DMS53 (cell line): ENCODE measurements at places on chromosomes 3 and 15.

DNA sequence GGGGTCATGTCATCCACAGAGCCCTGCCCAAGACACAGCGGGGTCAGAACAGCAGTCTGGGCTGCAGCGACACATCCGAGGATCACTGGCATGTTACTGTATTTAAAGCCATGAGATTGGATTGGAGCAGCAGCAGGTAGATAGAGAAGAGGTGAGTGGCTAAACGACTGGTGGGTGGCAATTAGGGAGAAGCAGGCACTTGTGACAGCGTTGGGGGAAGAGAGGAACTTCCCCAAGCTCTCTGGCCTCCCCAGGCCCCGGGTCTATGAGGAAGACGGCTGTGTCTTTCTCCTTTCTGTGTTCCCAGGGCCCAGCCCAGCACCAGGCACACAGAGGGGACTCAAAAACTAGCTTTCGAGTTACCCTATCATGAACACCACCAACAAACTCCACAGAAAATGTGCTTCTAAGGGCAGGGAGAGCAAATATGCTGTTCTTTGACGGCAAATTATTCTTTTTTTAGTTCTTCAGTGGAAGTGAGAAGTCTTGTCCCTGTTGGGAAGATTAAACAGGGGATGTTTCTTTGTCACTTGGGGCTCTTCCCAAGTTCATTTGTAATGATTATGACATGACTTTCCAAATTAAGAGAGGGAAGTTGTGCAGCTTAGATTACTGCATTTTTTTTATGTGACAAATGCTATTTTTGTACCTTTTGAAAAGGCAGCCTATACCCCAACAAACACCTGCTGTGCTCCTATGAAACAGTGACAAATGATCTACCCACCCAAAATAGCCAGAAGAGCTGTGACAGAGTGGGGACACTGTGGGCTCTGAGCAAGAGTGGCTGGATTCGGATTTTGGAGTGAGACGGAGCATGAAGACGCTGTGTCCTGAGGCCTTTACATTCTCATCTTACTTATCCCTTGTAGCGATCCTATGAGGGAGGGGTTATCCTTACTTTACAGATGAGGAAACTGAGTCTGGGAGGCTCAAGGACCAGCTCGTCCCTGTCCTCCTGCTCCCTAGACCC lies 7.2 kb upstream of the SYNM start:
- DNase-seq: no peak

DNA sequence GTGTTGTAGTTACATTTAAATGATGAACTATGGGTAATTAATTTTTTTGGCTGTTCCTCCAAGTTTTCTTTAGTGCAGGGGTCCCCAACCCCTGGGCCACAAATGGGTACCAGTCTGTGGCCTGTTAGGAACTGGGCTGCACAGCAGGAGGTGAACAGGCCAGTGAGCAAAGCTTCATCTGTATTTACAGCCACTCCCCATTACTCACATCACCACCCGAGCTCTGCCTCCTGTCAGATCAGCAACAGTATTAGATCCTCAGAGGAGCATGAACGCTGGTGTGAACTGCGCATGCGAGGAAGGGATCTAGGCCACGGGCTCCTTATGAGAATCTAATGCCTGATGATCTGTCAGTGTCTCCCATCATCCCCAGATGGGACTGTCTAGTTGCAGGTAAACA lies 75.9 kb upstream of the RPL35A start:
- no peak for DNase-seq

DNA sequence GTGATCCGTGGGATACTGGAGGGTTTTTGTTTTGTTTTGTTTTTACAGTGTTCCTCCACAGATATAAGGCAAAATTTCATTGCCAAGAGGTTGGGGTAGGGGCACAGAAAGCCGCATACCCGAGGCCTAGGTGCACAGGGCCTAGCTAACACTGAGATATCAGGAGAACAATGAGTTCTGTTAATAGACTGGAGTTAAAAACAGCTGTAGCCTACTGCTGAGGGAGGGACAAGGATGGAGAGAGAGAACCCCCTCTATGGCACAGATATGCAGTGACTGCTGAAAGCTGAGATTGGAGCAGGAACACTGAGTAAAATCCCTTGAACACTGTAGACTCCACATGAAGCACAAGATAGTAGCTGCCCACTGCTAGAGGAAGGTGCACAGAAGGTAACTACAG lies 53.1 kb upstream of the MAP3K13 start:
- DNase-seq: no peak

- no peak for DNase-seq
Measured at GRCh38 chr3:168191856-168192255, 96.1 kb upstream of the GOLIM4 start.

DNA sequence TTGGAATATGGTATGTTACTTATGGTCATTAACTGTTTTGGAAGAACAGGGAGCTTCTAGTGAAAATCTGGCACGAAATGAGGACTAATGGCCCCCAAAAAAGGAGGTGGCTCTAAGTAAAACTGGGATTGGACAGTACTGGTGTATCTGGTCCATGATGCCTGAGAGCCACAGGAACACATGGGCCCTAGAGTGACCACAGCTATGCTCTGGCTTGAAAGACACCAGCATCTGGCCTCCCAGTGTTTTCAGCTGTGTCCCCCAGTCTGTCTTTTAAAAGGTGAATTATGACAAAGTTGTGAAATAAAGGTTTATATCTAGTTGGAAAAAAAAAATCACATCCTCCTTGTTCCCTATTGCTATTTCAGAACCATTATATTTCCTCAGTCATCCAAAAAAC lies 64.5 kb downstream of the GSK3B start:
- DNase-seq: no peak

DNA sequence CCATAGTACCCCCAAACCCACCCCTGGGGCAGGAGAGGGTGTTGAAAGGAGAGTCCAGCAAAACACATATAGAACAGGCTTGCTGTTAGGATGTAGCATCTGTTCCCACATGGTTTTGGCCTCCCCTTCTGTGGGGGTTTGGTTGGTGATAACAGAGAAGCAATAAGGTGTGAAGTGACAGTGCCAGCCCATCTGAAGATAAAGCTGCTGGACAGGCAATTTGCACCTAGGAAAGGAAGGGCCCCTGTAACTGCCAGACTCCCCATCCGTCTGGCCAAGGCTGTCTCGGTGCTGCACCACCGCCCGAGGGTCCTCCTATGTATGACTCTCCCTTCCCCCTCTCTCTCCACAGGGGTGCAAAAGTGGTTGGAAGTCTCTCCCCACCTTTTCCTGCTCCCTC lies 94.5 kb upstream of the OXTR start:
- DNase-seq: no peak

- no peak for DNase-seq
Measured at GRCh38 chr3:12579456-12579855, 22.6 kb downstream of the MKRN2 start.

DNA sequence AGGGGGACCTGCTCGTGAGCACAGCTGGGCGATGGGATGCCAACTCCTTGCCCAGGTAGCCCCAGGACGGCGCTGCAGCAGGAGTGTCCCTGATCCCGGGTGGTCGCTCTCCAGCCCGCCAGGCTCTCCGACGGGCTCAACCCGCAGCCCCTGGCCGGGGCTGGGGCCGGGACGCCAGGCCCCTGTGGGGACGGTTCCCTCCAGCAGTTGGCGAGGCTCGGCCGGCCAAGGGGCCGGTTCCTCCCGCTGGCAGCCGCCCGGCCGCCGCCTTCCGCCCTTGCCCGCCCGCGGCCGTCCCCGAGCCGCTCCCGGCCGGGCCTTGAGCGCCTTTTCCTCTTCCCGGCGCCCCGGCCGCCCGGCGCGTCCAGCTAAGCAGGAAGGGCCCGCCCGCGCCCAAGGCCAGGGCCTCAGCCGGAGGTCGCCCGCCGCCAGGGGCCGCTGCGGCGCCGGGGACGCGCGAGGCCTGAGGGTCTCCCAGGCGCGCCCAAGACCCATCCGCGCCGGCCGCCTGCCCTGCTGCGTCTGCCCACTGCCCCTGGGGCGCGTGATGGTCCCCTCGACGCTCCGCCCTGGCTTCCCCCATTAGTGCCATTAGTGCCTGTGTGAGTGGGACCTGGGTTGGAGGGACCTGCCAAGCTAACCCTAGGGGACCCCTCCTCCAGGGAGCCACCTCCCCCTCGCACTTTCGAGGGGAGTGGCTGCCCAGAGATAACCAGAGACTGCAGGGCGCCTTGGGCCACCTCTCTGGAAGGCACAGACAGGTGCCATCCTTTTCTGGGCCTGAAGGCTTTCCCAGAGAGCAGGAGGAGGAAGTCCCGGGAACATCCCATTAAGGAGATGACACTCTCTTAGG lies 106.4 kb downstream of the FBLN2 start:
- peak; percentile 45 for DNase-seq

GRCh38 chr3:158863247-158863646 lies 61.4 kb downstream of the MFSD1 start:
- no peak for DNase-seq

- DNase-seq: no peak
Measured at GRCh38 chr3:107063351-107063750, 313.9 kb upstream of the CCDC54 start.

GRCh38 chr3:25287291-25287884 lies 140.7 kb upstream of the RARB start:
- DNase-seq: no peak

DNA sequence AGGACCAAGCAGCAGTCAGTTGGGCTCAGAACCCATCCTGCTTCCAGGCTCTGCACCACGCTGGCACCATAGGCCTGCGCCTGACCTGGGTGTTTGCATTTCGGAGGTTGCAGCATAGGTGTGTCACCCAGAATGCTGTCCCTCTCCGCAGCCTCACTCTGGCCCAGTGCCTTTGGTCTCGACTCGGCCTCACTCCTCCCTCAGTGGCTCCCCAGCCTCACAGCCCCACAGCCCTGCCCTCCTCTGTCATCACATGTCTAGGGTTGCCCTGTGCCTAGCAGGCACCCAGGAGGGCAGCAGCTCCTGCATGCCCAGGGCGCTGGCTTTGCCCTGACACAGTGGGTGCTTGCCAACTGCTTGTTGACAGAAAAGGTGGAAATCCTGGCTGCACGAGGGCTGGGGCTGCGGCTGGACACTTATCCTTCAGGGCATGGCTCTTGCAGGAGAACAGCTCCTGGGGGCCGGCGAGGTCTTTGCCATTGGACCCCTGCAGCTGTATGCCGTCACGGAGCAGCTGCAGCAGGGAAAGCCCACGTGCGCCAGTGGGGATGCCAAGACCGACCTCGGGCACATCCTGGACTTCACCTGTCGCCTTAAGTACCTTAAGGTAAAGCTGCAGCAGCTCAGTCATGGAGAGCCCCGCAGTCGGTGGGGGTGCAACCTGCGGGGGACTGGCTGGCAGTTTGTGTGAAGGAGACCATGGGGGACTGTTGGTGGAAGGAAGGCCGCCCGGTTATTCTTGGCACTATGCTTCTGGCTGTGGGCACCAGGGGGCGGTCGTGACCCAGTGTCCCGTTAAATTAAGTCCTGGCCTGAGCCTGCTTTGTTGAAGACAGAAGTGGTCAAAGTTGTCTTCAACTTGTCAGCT lies 16.2 kb downstream of the NISCH start:
- DNase-seq: peak; percentile 46

DNA sequence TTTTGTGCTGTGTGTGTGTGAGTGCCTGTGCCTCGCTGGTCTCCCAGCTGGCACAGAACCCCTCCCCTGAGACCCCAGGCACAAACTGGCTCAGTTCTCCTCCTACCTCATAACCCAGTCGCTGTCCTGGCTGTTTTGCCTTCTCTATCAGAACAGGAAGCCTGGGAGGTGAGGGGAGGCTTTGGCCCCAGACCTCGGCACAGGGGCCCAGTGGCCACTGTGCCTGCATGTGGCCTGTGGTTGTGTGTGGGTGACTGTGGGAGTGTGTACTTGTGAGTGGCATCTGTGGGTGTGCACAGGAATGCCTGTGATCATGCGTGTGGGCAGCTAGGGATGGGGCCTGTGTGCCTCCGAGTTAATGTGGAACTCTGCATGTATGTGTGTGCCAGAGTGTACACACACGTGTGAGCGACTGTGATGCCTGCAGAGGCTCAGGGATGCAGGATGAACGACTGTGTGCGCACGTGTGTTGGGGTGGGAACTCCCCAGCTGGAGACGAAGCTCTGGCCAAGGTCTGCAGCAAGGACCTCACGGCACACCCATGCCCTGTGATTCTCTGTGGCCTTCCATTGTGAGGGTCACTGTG lies 32.3 kb downstream of the PSTPIP1 start:
- no peak for DNase-seq

DNA sequence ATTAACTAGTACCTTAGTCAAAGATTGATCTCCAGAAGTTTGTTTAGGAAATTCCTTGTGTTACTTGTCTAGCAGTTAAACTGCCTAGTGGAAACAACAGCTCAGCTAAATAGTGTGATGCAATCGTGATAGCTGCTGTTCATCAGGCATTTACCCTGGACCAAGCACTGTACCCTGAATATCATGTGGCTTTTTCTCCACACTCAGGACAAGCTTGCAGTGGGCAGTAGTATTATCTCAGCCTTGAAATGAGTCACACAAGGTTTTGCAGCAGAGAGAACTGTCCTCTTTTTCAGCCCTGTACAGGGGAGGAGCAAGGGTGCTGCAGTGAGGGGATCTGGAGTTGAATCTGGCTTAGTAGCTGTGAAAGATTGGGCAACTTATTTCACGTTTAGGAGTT lies 208.4 kb downstream of the TP63 start:
- DNase-seq: no peak

- no peak for DNase-seq
Measured at GRCh38 chr3:56806407-56806806, 4.7 kb upstream of the ARHGEF3 start.

DNA sequence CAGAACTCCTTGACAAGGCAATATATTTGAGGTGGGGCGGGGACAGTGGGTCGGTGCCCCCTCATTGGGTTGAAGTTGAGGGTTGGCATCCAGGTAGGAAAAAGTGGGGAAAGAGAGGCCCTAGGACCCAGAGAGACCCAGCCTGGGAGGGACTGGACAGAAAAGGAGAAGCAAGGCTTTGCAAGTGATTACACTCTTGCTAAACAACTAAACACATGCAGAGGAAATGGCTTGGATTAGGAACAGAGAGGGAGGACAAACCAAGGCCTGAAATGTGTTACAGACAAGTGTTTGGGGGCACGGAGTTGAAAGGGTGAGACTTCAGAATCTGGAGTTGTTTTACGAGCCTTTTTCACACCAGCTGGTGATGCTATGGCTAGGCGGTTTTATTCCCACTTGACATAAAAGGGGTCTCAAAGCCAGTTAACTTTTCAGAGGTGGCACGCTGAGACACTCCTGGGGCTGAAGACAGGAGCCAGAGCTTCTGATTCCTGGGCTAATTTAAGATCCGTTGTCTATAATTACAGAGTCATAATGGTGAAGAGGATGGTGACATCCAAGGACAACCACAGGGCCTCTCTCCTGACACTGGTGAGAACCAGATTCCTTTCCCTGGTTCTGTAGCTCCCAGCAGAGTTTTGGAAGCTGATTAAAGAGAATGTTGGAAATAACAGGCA lies 7.7 kb upstream of the KCTD6 start:
- no peak for DNase-seq

DNA sequence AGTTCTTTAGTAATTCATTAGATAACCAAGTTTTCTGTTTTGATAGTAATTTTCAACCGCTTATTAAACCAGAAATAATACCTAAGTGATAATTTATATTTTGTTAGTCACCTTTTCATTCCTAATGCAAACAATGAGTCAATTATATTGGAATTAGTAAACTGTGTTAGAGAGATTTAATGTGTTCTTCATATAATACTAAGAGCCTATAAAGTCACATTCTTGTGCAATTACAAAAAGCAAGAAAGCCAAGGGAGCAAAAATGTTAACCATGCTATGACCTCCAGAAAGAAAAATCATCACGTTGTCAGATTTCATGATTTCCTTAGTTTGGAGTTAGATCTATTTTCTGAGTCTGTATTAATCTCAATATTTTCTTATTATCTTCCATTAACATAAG lies 108.8 kb upstream of the SAMMSON start:
- DNase-seq: no peak
